ENCODE measurements at places on chromosomes 4 and X.

DNA sequence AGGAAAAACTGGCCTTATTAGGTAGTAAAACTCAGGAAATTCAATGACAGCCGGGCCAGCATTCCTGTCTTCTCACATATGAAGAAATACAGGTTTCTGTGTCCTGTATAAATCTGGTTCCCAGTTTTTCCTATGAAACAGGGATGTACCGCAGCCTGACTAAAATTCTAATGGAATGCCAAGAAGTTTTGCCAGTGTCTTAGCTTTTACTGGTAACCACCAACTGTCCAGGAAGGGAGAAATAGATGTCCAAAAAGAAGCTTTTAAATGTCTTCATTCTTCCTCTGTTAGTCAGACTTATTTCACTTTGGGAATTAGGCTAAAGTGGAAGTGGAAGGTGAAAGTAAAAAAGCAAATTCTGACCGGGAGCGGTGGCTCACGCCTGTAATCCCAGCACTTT, 108.0 kb upstream of the TBL1X start:
- no peak for DNase-seq

DNA sequence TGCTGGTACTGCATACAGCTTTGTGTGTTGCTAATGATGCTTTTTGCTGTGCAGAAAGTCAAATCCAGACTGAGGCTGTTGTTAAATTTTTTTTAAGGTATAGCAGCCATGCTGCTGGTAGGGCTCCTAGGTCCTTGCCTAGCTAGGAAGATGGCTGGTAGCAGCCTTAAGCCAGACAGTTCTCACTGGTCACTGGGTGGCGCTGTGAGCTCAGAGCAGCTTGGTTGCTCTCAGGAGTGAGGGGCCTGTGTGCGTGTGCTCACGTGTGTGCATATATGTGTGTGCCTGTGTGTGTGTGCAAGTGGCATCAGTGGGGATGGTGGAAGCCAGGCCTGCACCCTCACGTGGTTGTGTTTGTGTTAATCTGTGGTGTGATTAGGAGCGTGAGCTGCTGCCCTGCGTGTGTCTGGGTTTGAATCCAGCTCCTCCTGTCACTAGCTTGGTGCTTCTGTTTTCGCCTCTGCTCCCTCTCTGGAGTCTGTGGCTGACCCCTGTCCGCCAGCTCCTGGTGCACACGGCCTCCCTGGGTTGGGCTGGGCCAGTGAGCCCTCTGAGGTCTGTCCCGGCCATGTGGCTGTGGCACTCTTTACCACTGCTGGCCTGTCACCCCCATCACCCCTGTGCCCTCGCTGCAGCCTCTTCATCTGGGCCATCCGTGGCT, 46.1 kb downstream of the SORCS2 start:
- no peak for DNase-seq

DNA sequence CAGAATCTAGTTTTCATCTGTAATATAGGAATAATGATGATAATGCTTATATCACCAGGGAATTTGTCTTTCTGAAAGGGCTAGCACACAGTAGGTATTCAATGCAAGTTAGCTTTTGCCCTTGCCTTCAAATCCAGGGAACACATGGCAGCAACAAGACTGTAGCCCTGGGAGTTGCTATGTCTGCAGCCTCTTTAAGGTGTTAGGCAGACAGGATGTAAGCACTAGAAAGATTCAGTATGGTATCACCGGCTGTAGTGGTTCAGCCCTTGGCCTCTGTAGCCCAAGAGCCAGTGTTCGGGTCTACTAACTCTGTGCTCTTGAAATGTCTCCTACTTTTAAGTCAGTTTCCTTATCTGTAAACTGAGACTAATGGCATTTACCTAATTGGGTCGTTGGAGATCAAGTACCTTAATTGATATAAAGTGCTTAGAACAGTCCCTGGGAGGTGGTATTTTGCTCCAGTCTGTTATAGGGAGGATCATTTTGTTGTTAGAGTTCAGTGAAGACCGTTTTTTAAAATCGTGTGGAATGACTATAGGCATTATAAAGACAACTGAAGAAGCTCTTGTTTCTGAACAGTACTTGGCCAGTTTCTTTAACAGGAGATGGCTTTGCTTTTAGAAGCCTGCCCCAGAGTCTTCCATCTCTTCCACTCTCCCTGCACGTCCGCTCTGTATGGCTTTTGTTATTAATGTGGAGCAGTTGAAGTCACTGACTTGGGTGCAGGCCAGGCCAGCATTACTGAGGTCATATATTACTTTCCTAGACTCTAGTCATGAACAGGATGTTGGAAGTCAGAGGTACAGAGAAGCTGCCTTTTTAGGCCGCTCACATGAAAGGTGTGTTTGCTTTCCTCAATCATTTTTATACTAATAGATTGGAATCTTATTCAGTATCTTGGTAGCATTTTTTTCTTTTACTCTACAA, 44.8 kb downstream of the GAB1 start:
- peak; percentile 89 for DNase-seq

GRCh38 chr4:185108669-185109068, 34.4 kb upstream of the SLC25A4 start:
- no peak for DNase-seq

- peak; percentile 58 for DNase-seq
These were observed 38.9 kb downstream of the PAGE2 start for GRCh38 chrX:55127692-55128091.

DNA sequence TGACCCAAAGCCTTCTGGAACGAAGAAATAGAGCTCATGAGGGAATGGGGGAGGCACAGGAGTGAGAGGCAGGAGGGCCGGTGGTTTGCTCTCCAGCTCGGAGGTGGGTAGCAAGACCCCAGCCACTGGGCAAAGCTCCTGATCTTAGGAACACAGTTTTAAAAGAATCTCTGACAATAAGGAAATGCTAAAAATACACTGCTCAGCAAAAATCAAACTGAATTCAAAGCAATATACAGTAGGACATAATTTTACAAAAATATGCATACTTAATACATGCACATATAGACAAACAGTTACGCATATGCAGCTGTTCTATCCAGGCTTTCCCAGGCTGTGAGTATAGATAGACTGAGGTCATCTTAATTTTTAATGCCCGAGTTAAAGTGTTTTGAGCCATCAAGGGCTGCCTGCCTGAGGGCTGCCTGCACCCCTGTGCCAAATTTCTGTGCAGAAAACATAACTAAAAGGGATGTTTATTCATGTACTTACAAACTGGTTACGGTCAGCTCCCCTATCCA, 6.9 kb downstream of the GPR50 start:
- no peak for DNase-seq

DNA sequence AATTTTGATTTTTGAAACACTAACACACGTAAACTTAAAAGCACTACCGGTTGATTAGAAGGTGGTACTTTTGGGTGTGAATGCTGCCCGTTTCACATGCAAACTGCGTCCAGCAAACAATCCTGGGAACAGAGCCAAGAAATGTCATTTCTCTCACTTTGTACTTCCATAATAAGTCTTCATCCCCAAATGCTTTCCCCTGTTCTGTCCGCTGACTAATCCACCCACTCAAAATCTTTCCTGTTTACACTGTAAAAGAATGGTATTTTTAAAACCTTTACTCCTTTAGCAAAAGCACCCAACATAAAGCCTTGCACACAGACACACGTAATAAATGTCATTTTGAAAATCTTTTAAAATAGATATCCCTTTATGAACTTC, 39.1 kb upstream of the PDLIM5 start:
- peak; percentile 93 for DNase-seq

GRCh38 chrX:9153300-9153699, 119.4 kb upstream of the FAM9B start:
- peak; percentile 82 for DNase-seq
